ENCODE measurements at places on chromosomes 4 and X.

GRCh38 chr4:152696764-152697261, 17.0 kb upstream of the TMEM154 start:
- no peak for DNase-seq

DNA sequence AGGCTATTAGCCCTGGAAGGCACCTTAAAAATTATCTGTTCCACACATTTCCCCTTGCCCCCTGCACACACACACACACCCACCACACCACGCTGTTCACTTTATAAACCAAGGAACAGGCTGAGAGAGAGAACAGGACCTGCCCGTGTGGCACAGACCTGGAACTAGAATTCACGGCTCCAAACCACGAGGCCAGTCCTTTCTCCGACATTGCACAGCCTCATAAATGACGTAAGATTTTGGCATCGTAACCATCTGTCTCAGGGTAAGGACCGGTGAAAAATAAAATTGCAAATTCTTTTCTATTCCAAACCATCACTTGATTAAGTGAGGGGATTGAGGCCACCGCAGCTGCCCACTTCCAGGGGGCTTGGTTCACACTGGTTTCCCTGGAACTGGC, 330.3 kb downstream of the BCOR start:
- DNase-seq: no peak

- no peak for DNase-seq
These were observed 38.2 kb upstream of the NAA11 start for GRCh38 chr4:79364061-79364460.

- DNase-seq: no peak
These were observed 66.8 kb upstream of the AFAP1 start for GRCh38 chr4:8006471-8006870.

GRCh38 chrX:148466292-148466691, 34.1 kb upstream of the AFF2 start:
- DNase-seq: no peak

DNA sequence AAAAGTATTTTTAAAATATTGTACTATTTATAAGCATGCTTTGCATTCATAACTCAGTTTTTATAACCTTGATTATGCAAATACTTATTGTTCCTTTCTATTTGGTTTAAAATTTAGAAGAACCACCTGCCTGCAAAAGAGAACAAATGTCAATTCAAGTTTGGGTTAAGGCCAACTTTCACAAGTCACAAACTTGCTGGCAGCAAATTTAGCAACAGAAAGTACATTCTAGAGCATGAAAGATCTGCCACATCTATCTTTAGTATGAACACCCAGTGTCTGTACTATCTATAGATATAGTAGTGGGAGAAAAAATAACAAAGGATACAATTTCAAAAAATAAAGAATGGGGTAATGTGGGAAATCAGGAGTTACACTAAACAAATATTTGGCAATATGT, 1014.2 kb downstream of the C4orf33 start:
- no peak for DNase-seq

DNA sequence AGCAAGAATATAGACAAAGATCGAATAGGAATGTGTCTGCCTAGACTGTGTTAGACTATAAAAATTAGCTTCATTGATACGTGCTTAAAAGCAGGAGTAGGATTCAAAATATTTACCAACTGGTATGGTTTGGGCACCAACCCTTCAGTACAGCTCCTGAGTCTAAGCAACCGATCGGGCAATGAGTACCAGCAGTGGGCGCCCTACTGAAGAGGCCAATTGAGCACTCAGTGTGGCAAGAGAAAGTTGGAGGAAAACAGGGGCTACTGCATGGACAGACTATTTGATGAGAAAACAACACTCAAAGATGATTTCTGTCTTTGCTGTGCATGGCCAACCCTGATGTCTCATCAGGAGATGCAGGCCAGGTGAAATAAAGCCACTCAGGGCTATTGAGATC, 176.0 kb upstream of the NWD2 start:
- no peak for DNase-seq

- DNase-seq: no peak
These were observed 50.5 kb upstream of the CHRDL1 start for GRCh38 chrX:110846071-110846470.

Measured in BJ (cell line).